ENCODE measurements at places on chromosomes 3 and 15. TPM values are rescaled to one million over a fixed set of nuclear protein-coding genes. Genes with fewer than 3 reads are reported as not detected.

- no peak for DNase-seq
These were observed 92.9 kb upstream of the PRTG start for GRCh38 chr15:55835866-55836265.

Gene ARPP21
- total RNA-seq: 1.5 TPM

DNA sequence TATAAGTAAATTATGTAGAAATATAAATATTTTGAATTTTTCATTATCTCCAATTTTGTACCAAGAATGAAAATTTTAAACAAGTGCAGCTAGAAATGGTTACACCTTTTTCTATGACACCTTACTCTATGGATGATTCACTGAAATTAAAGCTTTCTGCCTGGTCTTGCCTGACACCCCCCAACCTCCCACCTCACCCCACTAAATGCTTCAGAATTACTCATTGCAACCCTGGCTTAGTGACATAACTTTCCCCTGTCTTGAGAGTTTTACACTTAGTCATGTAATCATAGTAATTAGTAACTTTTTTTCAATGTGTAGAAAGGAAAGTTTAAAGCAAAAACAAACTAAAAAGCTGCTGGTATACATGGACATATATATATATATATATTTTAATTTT is 42.0 kb upstream of the MEIS2 start:
- DNase-seq: no peak

Gene UTS2B
- total RNA-seq: not detected

DNA sequence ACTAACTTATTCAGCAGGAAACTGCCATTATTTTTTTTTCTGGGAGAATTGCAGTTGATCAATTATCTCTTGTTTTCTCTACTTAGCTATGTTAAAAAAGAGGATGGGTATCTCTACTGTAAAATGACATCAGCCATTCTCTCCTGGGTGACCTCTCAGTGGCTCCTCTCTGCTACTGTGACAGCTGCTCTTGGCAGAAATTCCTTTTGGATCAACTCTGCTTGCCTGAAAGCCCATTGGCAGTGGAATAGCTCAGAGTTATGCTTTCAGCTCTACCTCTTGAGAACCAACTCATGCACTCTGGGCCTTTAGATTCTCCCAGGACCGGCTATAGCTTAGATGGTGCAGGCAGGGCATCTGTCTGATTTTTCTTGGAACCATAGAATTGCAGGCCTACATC is 99.9 kb upstream of the GAP43 start:
- DNase-seq: no peak

DNA sequence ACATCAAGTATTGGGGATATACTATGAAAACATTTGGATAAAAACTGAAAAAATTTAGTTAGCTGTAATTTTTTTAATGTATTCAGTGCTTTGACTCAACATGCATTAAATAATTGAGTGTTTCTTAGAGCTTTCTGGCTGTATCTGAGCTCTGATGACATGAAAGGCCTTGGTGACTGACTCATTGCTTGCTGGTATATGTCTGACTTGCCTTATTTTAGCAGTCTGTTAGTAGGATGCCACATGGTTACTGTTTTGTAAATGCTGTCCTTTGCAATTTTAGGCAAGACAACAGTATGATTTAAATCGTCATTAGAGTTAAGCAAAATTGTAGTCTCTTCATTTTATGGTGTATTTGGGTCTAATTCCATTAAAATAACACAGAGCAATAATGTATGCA is 199.2 kb downstream of the GHSR start:
- no peak for DNase-seq

- no peak for DNase-seq
These were observed 99.0 kb downstream of the MITF start for GRCh38 chr3:69838217-69838616.

DNA sequence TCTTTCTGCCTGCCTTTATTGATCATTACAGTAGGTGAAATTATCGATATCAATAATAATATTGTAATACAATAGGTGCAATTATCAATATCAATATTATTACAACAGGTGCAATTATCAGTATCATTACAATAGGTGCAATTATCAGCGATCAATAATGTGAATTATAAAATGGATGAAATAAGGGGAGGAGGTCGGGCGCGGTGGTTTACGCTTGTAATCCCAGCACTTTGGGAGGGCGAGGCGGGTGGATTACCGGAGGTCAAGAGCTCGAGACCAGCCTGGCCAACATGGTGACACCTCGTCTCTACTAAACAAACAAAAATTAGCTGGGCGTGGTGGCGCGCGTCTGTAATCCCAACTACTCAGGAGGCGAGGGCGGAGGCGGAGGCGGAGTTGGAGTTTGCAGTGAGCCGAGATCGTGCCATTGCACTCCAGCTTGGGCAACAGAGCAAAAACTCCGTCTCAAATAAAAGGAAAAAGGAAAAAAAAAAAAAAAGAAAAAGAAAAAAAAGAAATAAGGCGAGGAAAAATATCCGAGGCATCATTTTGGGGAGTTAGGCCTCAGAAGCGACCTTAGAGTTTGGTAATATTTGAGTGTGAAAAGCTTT is 611 bp upstream of the BNIP2 start:
- peak; percentile 95 for DNase-seq

DNA sequence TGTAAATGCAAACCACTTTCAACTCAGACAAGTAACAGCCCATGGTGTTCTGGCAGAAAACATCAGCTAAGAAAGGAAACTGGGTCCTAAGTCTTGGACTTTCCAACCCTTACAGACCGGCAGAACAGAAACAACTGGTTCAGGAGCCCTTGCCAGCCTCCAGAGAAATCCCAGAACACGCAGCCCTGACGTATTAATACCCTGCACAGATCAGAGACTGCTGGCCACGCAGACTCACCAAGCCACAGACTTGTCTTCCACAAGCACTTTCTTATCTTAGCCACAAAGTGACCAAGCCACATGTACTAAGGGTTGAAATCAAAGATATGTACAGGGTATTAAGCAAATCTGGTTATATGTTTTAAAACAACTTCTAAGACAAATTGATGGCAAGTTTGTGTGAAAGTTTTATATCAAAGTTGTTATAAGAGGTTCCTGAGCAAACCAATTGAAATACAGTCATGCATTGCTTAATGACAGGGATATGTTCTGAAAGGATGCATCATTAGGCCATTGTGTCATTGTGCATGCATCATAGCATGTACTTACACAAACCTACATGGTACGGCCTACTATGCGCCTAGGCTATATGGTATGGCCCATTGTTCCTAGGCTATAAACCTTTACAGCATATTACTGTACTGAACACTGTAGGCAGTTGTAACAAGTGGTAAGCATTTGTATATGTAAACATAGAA is 36.8 kb downstream of the BTD start:
- peak; percentile 94 for DNase-seq

DNA sequence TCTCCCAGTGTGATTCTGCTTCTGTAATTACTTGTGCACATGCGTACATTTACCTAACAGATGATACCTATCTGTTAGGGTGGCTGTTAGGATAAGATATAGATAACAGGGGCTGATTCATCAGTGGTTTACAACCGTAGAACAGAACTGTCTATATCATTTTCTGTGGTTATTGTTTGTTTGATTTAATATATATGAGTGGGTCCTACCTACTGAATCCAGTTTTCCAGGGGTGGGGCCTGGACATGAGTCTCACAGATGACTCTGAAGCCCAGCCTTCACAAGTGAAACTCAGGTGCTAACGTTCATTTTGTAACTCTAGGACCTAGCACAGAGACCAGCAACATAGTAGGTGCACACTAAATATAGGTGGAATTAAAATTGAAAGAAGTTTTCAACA is 10.4 kb upstream of the ACAP2 start:
- no peak for DNase-seq

Gene CDHR4
- total RNA-seq: 0.99 TPM

- DNase-seq: no peak
These were observed 20.7 kb downstream of the TIMP4 start for GRCh38 chr3:12138044-12138443.

Gene TERC
- total RNA-seq: 220 TPM

Gene ALDH1A2
- 9.1 TPM for total RNA-seq

DNA sequence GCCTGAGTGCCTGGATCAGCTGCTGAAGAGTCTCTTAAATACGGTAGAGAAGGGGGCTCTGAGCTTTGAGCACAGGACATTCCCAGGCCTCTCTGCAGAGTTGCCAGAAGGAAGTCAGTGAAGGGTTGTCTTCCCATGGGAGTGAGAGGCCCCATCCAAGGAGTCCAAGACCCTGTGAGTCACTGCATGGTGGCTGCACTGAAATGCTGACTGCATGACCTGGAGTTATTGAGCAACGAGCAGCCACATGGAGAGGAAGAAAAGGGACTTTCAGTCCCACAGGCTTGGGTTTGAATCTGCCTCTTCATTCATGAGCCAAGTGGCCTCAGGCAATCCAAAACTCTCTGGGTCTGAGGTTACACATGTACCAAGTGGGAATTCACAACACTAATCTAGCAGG is 69.6 kb upstream of the RASGRF1 start:
- no peak for DNase-seq

GRCh38 chr3:194806991-194807630 is 121.4 kb downstream of the FAM43A start:
- no peak for DNase-seq

DNA sequence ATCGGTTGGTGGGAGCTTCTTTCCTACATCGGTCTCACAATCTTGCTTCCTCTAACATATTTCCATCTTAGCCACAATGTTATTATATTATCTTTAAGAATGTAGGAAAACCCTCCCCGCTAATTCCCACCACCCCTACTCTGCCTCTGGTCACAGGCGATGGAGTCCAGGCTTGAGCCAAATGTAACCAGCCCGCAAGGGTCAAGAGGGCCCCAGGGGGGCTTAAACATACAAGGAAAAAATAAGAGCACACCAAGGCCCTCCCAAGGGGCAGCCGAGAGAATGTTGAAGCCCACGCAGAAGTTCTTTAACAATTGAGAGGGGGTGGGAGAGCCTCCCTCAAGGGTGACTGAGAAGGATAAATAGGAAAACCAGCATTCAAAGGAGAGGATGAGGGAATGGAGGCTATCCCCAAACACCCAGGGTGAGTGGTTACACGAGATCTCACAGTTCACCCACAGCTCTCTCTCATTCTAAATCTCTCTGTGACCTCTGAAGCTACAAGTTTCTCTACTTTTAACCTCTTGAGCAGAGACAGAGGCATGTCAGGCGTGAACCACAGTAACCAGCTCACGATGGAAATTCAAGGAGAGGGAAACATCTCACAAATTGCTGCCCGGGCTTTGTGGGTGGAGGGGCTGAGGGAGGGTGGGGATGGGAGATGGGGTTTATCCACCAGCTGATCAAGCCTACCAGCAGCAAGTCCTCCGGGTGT is 31.4 kb upstream of the UACA start:
- no peak for DNase-seq

Gene KLHDC8B
- 95.8 TPM for total RNA-seq

DNA sequence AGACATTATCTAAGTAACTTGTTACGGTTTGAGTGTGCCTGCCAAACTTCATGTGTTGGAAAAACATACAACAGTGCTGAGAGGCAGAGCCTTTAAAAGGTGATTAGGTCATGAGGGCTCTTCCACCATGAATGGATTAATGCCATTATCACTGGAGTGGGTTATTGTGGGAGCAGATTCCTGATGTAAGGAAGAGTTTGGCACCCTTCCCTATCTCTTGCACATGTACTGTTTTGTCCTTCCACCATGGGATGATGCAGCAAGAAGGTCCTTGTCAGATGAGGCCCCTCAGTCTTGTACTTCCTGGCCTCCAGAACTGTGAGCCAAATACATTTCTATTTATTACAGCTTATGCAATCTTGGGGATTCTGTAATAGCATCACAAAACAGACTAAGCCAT is 413.9 kb downstream of the EPHA3 start:
- no peak for DNase-seq

DNA sequence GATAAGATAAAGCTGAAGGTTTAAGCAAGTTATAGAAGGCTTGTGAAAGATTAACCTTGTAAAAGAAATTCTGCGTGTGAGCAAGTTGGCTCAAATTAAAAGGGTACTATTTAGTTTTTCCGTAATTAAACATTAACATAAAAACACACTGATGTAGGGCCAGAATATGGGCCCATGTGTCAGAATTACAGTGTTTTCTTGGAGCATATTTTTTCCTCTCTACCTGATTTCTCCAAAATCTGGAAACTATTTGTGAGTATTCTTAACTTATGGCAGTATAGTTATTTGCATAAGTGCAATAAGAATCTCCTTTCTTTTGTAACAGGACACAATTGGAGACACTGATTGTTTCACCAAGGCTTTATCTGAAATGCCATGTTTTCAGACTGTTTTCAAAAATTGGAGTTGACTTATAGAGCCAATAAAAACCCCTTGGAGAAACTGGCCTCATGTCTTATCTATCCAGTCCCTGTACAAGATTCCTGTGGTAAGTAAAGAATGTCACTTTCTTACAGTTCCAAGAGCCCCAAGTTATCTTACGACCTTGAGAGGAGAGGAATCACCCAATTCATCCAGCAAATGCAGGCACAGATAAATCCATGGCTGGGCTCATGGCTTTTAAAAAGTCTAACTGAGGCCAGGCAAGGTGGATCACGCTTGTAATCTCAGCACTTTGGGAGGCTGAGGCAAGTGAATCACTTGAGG is 47.8 kb upstream of the P2RY1 start:
- no peak for DNase-seq

Gene NMNAT3
- total RNA-seq: 6.8 TPM

DNA sequence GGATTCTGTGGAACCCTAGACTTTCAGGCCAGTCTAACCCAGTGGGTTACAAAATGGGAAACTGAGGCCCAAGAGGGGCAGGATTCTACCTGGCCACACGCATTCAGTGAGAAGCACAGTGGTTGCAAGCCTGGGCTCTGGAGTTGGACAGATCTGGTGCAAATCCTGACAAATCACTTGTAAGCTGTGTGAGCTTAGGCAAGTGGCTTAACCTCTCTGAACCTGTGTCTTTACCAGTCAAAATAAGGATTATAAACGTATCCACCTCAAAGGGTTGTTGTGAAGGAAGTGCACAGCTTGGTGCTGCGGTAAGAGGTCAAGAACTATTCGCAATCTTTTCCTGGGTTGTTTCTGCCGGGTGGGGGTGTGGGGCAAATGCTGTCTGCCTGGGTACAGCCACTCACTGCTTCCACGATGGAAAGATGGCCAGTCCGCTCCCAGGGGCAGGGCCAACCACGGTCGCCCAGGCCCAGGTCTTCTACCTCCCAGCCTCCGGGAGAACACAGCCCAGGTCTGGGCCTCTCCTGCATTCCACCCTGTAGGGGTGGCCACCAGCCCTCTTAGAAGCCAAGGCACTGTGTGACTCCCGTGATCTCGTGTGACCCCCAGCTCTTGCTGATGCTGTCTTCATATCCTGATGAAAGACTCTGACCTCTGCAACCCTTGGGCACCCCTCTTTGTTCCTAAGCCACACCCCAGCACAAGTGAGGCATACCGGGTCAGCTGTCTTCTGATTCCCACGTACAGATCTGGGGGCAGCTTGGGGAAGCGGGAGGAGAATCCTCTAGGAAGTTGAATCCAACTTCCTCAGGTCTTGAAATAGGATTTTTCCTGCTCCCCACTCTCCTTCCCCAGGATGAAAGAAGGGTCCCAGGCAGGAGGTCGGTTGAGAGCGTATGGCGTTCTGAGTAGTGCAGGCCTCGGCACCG is 1.5 kb downstream of the CHRNA3 start:
- DNase-seq: no peak

DNA sequence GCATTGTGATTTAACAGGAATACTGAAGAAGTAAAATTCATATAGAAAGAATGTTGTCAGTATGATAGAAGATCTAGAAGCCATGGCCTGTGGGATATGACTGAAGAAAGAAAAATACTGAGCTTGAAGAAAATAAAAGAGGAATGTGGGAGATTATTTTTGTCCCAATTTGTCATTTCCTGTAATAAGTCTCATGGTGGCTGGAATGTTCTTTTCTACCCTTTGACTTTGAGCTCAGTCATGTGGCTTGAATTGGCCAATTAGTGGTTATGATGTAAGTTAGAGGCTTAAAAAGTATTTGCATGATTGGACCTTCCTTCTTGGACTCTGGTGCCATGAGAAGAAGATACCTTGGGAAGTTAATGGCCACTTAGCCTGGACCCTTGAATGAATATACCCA is 14.1 kb downstream of the APH1B start:
- DNase-seq: no peak
